ENCODE measurements at places on chromosomes 12 and 14.
A peak's percentile ranks its signal among the peaks of the same experiment; 100 is the strongest.

- DNase-seq: no peak
Observed at GRCh38 chr12:69533844-69534243, 51.4 kb upstream of the CCT2 start.

- DNase-seq: no peak
Observed at GRCh38 chr12:8779862-8780261, 42.6 kb upstream of the A2ML1 start.

DNA sequence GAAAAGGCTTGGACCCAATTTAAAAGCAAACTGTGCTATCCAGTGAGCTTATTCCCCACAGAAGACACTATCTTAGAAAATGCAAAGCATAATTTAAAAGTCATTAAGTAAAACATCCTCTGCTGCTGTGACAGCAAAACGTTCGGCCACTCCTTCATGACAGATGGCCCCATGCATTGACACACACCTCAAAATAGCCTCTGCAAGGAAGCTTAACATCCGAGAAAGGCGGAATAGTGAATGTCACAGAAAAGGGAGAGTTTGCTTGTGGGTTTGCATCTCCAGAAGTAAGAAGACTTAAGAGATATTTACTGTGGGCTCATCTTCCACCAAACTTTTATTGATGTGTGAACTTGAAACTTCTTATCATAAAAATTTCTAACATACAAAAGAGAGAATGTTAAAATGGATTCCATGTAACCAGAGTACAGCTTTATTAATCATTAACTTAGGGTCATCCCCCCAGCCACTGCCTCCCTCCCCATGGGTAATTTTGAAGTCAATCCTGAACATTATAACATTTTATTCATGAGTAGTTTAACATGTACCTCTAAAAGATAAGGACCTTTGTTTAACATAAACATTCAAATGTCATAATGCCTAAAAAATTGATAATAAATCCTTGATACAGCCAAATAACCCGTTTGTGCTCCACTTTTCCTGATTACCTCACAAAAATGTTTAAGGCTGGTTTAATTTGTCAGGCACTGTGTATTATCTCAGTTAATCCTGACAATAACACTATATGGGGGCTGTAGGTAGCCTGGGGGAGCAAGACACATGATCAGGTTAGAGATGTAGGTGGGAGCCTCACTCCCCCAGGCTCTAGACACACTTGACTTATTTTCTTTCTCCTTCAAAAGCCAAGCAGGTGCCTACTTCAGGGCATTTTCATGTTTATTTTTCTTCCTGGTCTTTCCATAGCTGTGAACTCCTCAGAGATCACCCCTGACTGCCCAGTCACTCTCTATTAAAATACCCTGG, 119.7 kb upstream of the TMCC3 start:
- no peak for DNase-seq

DNA sequence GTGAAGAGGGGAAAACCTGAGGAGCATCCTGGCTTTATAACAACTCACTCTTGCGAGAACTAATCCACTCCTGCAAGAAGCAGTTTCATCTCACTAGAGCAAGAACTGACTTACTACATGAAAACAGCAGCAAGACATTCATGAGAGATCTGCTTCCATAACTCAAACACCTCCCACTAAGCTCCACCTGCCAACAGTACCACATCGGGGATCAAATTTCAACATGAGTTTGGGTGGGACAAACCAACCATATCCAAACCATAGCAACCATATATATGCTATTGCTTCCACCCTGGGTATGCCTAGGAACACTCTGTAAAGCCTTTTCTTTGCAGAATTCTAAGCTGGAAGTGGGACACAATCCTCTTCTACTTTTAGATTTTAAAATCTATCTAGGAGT, 13.9 kb upstream of the AVPR1A start:
- DNase-seq: no peak

DNA sequence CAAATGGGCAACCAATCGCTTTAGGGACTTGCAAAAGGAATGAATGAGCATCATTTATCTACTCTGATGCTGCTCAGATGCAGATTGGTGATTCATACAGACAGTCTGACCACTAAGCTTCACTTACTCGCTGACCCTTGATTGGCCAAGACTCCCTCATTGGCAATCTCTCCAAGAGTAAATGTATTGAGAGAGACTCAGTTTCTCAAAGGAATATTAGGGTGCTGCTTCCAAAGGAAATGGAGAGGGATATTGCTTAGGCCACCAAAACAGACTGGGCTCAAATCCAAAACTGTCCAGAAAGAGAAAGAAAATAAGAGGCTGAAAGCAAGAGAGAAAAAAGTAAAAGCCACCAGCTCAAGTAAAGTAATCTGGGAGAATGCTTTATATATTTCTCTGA, 785.2 kb downstream of the GALC start:
- no peak for DNase-seq

GRCh38 chr14:39430762-39431415, 1.3 kb downstream of the FBXO33 start:
- DNase-seq: no peak

- no peak for DNase-seq
Observed at GRCh38 chr12:106088811-106089485, 49.8 kb downstream of the NUAK1 start.

GRCh38 chr14:54606178-54606577, 39.2 kb downstream of the SAMD4A start:
- DNase-seq: peak; percentile 83

GRCh38 chr12:1845886-1846285, 25.5 kb downstream of the LRTM2 start:
- no peak for DNase-seq

DNA sequence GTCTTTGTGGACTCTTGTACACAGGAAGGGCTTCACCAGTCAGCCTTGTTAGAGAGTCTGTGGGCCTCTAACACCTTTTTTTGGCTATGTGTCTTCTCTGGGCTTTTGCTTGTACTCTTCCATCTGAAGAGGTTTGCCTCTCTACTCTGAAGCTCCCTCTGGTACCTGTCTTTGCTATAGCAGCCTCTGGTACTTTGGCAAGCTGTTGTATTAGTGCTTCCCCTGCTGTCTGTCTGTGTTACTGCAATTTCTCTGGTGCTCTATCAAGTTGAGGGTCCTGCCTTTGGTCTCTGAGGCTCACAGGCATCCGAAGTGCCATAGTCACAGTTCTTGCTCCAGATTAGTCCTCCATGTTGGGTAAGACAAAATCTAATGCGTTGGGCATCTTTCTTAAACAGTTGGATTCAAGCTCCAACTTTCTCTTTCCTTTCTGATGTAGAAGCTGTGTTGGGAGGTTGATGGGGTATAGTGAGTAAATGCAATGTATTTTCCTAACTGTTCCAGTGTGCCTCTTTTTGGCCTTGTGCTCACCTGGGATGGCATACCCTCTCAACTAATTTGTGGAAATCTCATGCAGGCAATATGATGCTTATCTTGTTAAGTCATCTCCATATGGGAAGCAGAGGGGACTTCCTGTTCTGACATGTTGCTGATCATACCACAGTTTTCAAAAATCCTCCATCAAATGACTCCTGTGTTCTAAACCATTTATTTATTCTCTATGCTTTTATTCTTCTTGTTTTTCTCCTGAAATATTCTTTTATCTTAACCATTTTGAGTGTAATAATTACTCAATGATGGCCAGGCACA, 88.8 kb downstream of the ATF7IP start:
- peak; percentile 17 for DNase-seq

GRCh38 chr12:124684971-124685688, 117.7 kb upstream of the NCOR2 start:
- peak; percentile 63 for DNase-seq

DNA sequence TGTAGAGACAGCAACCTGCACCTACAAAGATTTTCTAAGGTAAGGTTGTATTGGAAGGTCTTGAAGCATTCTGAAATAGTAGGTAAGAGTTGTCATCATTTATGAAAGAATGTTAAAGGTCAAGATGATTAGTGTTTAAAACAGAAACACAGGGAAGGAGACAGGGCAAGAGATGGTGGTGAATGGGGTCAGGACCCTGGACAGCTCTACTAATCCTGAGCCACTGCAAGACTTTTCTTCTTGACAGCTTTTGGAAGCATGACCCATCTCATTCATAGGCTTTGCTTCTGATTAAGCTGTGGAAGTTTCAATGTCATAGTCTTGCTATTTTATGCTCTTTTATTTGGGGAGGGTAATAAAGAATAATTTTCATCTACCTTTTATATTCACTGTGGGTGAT, 75.5 kb upstream of the CAND1 start:
- no peak for DNase-seq

- DNase-seq: no peak
Observed at GRCh38 chr14:74080820-74081460, 3.3 kb downstream of the ALDH6A1 start.

- no peak for DNase-seq
Observed at GRCh38 chr12:70660002-70660604, 22.9 kb upstream of the PTPRB start.

- peak; percentile 56 for DNase-seq
Observed at GRCh38 chr12:131116468-131117117, 162.9 kb downstream of the ADGRD1 start.

DNA sequence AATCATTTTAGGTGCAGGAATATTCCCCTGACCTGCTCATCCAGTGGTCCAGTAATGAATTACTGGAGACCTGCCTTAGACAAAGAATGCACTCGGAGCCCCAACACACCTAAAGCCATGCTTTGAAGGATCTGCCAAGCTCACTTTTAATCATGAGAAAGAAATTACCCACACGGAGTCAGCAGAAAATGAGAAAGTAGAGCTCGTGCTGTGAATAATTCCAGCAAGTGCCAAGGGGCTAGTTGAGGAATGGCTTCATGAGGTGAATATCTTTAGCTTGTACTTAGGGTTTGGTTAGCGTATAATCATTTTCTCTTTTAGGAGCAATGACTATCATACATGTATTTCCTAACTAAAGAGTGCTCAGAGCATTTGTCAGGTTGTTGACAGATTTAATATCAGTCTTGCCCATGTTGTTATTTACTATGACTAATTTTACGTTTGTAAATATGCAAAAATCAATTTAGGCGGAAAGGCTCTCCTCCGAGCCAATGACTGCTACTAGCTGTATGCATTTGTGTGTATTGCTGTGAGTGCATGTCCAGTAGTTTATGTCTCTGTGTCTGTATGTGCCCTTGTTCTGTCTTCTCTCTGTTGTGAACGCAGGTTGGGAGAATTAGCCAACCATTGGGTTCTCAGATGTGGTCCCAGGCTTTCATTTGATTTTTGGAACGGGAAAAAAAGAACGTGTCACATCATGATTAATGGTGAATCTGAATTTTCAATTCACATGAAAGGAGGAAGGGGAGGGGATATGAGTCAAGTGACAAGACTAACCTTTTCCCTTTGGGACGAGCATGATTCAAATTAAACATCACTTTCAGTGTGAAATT, 98.4 kb downstream of the RMST start:
- DNase-seq: no peak

DNA sequence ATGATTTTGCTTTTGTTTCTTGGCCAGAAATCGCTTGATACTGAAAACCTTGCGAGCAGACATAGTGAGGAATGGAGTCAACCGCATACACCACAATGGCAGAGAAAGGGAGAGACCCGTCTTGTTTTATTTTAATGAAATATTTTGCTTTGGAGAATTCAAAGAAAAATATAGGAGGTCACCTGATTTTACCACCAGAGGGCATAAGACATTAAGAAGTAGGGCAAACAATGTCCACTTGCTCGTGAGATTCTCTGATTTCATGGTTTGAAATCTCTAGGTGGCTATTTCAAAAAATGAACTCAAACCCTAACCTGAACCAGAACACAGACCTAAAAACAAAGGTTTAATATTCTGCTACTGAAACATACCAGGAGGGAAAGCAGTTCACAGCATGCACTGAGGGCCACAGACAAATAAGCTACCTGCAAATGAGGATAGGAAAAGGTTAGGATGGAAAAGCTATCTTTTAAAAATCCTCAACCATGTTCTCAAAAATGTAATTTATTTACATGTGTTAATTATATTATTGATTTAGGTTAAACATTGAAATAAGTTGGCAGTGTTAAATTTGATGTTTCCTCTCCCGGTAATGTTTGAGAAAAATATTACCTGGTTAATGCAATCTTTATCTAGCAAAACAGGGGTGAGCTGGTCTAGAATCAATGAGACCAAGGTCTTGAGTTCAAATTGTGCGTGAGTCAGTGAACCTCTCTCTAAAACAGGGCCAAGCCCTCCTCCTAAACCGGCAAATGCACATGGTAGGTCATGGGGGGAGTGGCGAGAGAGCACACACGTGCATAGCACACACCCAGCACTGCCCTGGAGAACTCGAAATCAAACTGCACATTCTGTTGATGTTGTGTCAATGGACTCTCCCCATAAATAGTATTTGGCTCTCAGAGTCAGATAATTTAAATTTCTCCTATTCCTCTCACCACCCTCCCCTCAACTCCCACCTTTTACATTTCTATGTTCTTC, 12.5 kb downstream of the IFNG-AS1 start:
- DNase-seq: peak; percentile 18

DNA sequence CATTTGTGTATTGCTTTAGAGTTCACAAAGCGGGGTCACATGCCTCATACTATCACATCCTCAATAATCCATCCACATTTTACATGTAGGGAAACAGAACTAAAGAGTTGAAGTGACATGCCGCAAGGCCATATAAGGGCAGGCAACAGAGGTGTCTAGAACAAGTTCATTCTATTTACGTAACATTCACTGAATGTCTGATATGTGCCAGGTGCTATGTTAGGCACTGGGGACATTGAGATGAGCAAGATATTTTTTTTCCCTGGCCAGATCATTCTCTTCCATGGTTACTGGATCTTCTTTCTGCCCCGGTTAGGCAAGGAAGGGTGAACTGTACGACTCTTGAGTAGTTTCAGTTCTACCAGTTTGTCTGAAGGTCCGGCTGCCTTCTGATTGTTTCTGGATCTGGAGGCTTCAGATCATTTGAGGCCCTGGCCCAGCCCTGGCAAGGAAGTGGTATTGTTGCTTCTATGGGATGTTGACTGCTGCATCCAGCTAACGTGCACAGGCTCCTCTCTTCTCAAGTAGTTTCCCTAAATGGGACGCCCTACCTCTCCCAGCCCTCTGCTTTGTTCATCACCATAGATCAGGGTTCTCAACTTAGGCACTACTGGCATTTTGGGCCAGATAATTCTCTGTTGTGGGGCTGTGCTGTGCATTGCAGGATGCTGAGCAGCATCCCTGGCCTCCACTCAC, 12.1 kb downstream of the GPATCH2L start:
- no peak for DNase-seq

GRCh38 chr14:69842686-69843420, 36.4 kb upstream of the SMOC1 start:
- no peak for DNase-seq

- DNase-seq: peak; percentile 92
Observed at GRCh38 chr14:59481871-59482540, 2.2 kb downstream of the L3HYPDH start.

DNA sequence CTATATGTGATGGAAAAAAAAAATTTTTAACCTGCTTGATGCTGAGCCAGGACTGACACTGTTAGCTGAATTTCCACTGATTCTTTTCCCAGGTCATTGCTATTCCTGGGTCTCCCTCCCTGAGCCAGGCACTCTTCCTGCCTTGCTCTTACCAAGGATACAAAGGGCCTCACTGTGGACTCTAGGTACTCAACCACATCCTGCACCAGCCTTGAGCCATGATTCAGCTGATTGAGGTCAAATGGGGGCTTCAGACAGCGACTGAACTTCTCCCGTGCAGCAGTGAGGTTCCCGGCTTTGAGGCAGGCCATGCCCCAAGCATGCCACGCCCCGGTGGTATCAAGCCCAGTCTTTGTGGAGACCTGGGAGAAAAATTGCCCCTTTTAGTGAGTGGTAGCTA, 54.3 kb downstream of the ZFYVE26 start:
- DNase-seq: no peak

All from fibroblast of gingiva (primary cell).